ENCODE measurements at places on chromosomes 3 and 15.

- no peak for DNase-seq
Measured at GRCh38 chr3:104257486-104257885, 1109.2 kb upstream of the ALCAM start.

- no peak for DNase-seq
Measured at GRCh38 chr3:38141952-38142273, 3.5 kb downstream of the MYD88 start.

GRCh38 chr15:84552896-84553295 is 47.9 kb upstream of the ZSCAN2 start:
- no peak for DNase-seq

GRCh38 chr15:101641894-101642293 is 10.3 kb downstream of the TM2D3 start:
- no peak for DNase-seq

DNA sequence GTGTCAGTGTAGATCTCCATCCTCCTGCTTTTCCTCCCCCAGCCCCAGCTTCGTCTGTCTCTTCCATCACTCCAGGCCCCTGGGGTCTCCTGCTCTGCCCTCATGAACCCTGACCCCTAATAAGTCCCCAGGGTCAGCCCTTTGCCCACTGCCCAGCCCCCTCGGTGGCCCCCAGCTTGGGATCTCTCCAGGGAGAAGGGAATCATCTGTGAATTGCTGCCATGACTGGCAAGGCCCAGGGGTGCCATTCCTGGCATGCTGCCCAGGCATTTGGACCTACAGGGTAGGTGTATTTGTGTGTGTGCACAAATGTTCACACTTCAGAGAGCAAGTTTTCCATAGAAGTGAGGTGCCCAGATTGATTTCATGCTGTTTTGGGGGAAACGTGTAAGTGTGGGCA is 5.9 kb upstream of the TBC1D21 start:
- no peak for DNase-seq

DNA sequence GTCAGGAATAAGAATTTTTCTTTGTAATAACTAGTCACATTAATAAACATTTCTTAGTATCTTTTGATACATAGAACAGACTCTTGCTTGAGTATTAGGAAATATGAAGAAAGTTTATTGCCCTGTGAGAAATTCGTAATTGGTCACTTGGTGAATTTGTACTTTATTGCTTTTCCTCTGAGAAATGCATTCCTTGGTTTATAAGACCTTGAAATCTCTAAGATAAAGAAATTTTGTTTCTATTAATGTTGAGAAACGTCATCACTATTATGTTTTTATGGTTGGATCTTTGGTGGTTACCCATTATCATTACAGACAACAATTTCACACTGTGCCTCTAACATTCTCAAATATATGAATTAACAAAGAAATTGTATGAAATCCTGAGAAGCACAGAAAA is 652.0 kb upstream of the NECTIN3 start:
- no peak for DNase-seq

DNA sequence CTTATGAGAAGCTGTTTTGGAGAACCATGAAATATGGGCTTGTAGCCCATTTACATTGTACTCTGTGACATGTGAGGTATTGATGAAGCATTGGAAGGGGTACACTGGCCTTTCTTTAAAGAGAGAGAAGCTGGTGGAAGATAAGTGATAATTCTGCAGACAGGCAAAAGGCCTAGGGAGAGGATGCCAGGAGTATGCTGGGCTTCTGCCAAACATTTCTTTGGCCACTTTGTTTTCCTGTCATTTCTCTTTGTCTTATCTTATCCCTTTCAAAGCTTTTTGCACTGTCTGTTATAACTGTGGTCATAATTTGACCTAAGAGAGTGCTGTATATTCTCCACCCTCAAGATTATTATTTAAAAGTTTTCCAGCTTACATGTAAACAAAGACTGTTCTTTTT is 109.6 kb upstream of the SEMA6D start:
- no peak for DNase-seq

GRCh38 chr3:167078070-167078622 is 302.0 kb downstream of the ZBBX start:
- DNase-seq: no peak

DNA sequence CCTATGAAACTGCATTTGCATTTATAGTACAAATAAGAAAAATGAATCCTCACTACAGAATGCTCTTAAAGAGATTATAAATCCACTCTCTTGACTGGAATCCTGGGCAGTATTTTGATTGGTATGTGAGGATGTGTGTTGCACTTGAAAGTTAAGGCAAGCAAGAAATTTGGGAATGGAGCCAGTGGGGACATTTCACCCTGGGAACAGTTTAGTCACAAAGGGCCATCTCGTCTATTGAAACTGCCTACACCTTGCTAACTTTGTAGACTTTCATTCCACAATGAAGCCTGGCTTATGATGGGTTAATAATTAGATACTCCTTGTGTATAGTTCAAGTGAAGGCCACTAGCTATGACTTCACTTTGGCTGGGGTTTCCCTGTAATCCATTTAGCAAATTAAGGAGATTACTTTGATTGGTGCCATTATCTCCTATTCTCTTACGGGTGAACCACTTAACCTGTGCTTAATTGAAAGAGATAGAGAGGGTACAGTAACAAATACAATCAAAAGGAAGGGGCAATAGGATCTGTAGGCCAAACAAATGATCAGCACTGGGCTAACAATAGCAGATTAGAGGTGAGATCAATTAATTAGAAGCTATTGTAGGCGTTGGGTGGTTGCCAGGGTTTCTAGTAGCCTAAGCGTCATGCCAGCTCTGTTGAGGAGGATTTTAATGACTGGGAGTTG is 146.9 kb upstream of the RARB start:
- DNase-seq: no peak
